Activated CD4-positive, alpha-beta T cell treated with anti-CD3 and anti-CD28 coated beads, Interleukin-2, amount 50 U/mL, for 24 hours (primary cell): ENCODE measurements at places on chromosomes 12 and 14.

- no peak for DNase-seq
These were observed 42.4 kb upstream of the GPATCH2L start for GRCh38 chr14:76109087-76109880.

GRCh38 chr12:14262771-14263511 is 102.5 kb upstream of the ATF7IP start:
- no peak for DNase-seq

DNA sequence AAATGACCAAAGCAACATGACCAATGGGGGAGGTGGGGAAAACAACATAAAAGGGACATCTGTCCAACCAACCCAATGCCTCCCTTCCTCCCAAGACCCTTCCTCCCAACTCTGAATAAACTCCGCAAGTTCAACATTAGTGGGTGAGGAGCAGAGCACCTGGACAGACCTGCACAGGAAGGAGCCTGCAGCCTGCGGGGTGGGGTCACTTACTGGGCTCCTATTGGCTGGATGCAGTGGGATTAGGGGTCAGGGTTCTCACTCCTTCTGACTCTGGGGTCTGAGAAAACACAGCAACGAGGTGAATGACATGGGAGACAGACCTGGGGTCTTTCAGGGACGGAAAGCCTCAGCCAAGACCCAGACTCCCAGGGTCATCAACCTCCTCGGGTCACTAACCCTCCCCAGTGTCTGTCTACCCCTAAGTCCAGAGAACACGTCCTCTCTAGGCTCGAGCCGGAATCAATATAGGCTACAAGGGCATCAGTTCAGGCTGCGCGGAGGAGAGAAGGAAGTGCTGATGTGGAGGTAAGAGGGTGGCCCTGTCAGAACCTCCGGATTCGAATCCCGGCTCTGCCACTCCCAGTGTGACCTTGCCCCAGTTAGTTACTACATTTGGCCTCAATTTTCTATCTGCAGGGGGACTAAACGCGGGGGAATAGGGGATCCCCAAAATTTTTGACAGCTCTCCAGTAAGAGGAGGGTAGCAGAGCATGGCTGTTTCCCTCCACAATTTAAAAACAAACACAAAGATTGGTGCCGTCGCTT is 860 bp downstream of the NDRG2 start:
- no peak for DNase-seq

DNA sequence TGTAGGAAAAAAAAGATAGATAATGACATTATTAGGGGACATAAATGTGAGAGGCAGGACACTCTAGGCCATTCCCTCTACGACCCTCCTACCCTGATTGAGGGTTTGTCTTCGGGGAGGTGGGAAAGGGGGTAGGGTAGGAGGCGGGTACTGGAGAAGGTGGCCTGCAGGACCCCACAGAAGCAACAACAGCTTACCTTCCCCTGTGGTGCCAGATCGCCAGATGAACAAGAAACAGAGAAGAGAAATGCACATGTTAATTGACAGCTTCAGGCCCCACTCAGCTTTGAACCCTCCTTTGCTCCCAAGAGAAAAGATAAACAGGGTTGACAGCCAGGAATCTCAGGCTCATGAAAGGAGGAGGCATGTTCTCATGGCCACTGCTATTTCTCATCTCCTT is 4.8 kb downstream of the PHB2 start:
- DNase-seq: no peak
